Stimulated activated CD4-positive, alpha-beta T cell treated with anti-CD3 and anti-CD28 coated beads, Interleukin-1b, Interleukin-23, amount 100 ng/mL, for 1 hour (primary cell): ENCODE measurements at places on chromosomes 7 and 10.

DNA sequence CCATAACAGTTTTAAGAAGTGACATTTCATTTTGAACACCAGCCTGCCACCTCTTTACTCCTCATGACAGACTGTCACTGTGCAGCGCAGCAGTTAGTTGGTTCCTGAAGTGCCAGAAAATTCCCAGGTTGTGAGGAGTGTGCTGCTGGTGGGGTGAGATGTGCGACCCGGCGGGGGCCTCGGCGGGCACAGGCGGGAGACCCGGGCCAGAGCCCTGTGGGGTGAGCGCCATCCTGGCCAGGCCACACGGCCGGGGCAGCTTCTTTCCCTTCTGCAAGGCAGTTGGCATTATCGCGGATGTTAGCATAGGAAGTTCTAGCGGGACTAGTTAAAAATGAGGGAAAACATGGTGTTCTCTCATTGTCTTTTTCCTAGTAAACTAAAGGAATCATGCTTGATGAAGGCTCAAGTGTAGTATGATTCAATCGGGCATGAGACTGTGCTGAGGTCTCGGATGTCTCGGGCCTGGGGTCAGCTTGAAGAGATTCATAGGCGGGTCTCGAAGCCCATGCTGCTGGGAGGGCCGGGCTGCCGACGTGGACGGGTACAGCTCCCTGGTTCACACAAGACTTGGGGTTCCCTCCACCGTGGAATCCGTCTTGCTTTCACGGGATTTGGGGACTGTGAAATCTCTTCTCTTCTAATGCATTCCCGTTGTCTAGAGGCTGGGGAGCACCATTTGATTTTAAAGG is 56.1 kb downstream of the MGMT start:
- no peak for DNase-seq

DNA sequence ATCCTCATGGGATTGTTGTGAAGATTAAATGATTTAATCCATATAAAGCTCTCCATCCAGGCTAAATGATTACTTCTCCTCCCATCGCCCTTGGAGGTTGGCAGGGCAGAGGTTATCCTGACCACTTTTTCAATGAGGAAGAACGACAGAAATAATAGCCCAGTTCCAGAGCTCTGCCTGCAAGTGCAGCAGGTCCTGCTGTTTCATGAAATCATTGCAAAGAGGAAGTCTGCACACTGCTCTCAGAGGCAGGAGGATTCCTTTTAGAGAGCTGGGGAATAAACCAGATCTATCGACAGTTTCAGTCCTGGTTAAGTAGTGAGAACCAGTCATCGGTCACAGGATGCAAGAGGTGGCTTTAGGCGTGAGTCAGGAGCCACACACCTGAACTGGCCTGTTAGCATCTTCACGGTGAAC is 25.0 kb upstream of the CDH23 start:
- DNase-seq, result no peak

- DNase-seq, result no peak
These were observed 78.4 kb upstream of the UNC5B start for GRCh38 chr10:71133710-71134686.

DNA sequence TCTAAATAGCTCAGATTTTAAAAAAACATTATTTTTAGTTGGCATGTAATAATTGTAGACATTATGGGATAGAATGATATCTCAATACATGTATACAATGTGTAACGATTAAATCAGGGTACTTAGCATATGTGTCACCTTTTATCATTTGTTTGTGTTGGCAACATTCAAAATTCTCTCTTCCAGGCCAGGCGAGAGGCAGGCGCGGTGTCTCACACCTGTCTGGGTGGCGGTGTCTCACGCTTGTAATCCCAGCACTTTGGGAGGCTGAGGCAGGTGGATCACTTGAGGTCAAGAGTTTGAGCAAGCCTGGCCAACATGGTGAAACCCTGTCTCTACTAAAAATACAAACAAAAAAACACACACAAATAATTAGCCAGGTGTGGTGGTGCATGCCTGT is 151.7 kb downstream of the RTKN2 start:
- DNase-seq, result no peak

GRCh38 chr10:127556916-127557315 is 7.8 kb downstream of the NPS start:
- no peak for DNase-seq

- DNase-seq, result no peak
These were observed 71.4 kb downstream of the GTF2IRD1 start for GRCh38 chr7:74525140-74525539.

DNA sequence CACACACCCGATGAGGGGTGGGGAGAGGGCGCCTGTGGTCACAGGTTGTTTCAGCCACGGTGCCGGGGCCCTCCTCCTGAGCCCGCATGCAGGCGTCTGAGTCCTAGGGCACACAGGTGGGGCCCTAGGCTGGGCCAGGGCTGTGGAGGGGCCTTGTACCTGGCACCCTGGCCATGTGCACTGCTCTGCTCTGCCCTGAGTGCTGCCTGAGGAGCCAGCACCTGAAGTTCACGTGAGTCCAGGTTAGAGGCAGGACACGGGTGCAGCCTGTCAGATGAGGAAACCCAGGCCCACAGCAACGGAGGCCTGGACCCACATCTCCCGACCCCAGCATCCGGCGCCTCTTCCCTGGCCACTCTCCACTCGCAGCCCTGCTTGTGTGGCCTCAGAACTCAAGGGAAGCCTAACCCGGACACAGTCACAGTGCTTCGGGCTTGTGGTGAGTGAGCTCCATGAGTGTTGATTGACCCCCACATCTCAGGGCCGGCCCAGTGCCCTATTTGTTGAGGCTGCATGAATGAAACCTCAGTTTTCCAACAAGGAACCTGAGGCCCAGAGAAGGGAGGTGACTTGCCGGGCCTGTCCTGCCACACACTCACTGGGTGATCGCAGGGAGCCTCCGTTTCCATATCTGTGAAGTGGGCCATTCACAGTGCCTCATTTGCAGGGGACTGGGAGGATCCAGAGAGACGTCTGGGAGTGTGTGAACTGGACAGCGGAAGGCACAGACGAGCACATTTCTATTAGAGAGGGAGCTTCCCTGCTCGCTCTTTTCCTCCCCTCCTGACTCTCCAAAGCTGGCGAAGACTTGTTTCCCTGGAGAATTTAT is 39.6 kb downstream of the PPIF start:
- DNase-seq, result no peak

DNA sequence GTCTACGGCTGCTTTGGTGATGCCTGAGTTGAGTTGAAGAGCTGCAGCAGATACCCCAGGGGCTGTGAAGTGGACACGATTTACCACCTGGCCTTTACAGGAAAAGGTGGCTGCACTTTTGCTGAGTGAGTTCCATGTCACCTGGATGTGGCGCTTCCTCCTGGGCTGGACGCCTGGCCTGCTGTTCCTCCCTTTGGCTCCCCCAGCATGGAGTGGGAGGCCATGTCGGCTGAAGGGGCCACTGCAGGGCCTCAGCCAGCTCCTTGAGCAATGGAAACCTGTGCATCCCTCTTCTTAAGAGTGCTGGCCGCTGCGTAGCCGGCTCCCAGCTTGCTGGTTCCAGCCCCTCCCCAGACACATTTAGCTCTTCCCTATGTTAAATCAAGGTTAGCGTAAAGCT is 221.0 kb downstream of the GLRX3 start:
- no peak for DNase-seq

DNA sequence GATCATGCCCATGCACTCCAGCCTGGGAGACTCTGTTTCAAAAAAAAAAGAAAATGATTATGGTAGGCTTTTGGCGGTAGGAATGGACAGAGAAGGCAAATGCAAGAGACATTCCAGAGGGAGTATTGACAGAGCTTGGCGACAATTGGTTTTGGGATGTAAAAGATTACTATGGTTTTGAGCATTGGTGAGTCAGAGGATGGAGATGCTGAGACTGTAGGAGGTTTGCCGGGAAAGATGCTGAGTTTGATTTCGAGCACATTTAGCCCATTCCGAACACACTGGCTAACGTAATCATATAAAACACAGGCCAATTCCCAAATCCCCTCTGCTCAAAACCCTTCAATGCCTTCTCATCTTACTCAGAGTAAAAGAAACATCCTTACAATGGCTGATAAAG is 161.6 kb upstream of the MKLN1 start:
- no peak for DNase-seq

DNA sequence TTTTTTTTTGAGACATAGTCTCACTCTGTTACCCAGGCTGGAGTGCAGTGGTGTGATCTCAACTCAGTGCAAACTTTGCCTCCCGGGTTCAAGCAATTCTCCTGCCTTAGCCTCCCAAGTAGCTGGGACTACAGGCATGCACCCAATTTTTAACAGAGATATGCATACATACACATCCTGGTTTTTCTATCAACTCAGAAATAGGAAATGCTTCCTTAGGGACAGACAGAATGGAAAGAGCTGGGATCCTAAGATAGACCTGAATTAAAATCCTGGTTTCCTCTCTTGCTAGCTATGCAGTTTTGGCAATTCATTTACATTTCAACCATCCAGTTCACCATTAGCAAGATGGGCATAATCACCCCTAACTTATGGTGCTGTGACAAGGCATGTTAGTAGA is 347.5 kb downstream of the GPAM start:
- no peak for DNase-seq

- no peak for DNase-seq
These were observed 34.5 kb downstream of the PPP1R3C start for GRCh38 chr10:91598211-91598977.

DNA sequence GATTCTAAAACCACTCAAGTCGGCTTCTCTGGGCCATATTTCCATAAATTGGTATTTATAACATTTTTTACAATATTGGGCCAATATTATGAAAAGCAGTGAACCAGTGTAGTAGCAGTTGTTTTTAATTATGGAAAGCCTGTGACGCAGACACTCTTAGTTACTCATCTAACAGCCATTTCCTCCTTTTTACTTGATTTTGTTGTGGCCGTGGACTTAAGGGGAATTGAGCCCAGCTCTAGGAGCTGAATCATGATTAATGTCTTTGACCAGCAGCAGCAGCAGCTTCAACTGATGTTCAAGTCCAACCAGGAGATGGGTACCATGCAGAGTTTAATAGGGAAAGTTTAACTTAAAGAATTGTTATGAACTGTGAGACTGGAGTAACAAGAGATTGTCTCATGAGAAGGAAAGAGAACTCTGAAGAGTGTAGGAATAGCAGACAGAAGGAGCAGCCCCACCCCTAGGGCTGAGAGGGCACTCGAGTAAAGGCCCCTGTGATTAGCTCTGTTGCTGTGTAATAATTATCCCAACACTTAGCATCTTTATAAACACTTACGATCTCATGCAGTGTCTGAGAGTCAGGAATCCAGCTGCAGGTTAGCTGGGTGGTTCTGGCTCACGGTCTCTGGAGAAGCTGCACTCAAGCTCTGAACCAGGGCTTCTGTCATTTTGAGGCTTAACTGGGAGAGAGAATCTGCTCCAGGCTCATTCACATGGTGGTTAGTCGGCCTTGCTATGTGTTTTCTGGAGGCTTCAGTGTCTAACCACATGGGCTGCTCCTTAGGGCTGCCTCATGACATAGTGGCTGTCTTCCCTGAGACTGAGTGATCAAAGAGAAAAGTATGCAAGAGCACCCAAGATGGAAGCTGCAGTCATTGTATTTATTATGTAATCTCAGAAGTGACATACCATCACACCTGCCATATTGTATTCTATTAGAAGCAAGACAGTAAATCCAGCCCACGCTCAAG is 4.6 kb downstream of the LANCL2 start:
- DNase-seq, result no peak

- no peak for DNase-seq
These were observed 39.6 kb downstream of the MPP7 start for GRCh38 chr10:28263136-28263857.

DNA sequence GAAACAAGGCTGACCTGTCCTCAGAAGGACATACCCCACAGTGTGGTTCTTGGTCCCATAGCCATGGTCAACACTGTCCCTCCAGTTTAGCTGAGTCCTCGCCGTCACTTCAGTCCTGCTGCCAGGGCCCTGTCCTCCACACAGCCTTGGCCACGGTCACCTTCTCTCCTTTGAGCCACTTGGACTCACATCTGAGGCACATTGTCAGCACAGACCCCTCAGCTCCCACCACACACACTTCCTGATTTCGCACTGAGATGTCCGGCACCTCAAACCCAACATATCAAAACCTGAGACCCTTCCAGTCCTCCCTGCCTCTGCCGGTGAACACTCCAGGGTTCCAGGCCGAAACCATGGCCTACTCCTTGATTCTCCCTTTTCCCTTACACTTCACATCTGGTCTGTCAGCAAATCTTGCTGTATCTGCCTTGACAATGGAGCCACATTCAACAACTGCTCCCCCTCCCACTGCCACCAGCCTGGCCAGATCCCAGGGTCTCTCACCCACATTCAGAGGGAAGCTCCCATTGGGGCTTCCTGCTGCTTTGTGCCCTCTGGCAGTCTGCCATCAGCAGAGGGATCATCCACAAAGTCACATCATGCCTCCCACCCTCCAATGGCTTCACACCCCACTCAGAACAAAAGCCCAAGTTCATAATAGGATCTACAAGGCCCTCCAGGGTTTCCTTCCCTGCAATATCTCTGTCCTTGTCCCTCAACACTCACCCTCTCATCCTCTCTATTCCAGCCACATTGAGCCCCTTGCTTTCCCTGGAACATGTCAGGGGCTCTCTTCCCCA is 219.6 kb upstream of the SHH start:
- no peak for DNase-seq

- DNase-seq, result no peak
These were observed 32.3 kb downstream of the OAT start for GRCh38 chr10:124386186-124387077.

GRCh38 chr10:55470840-55471239 is 669.8 kb upstream of the PCDH15 start:
- DNase-seq, result no peak

- DNase-seq, result no peak
These were observed 34.9 kb downstream of the VWA2 start for GRCh38 chr10:114273910-114274309.

DNA sequence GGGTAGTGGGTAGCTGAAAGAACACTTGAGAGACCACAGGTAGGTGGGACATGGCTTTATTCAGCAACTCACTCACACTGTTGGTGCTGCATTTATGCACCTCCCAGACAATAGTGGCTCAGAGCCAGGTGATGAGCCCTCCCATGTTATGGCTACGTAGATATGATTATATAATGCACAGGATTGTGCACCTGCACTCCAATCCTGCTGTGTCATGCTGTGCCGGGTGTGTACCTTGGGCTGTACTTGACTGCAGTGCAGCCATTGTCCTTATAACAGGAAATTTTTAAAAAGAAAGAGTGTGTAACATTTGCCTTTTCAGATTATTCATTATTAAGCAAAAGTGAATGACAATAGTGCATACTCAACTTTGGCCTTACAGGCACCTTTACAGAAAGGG is 366.1 kb upstream of the BMPER start:
- DNase-seq, result no peak

GRCh38 chr7:19928247-19928646 is 154.8 kb upstream of the TMEM196 start:
- no peak for DNase-seq

- no peak for DNase-seq
These were observed 282.3 kb upstream of the KAT6B start for GRCh38 chr10:74544106-74544505.

DNA sequence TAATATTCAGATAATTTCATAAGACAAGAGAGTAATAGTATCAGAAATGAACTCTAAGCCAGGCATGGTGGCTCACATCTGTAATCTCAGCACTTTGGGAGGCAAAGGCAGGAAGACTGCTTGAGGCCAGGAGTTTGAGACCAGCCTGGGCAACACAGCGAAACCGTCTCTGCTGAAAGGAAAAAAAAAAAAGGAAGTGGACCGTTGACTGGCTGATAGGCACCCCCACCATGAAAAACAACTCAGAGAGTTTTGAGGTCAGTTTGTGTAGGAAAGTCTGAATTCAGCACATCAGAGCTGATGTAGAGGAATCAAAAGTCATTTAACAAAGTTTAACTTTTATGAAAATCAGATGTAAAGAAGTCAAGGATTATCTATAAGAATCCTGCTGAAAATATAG is 63.2 kb upstream of the AMPH start:
- no peak for DNase-seq
